Karpas-422 (cell line): ENCODE measurements at places on chromosomes 7 and 10. TPM values are rescaled to one million over a fixed set of nuclear protein-coding genes. Genes with fewer than 3 reads are reported as not detected.

- DNase-seq, result no peak
Measured at GRCh38 chr10:122282909-122283308, 11.8 kb downstream of the BTBD16 start.

DNA sequence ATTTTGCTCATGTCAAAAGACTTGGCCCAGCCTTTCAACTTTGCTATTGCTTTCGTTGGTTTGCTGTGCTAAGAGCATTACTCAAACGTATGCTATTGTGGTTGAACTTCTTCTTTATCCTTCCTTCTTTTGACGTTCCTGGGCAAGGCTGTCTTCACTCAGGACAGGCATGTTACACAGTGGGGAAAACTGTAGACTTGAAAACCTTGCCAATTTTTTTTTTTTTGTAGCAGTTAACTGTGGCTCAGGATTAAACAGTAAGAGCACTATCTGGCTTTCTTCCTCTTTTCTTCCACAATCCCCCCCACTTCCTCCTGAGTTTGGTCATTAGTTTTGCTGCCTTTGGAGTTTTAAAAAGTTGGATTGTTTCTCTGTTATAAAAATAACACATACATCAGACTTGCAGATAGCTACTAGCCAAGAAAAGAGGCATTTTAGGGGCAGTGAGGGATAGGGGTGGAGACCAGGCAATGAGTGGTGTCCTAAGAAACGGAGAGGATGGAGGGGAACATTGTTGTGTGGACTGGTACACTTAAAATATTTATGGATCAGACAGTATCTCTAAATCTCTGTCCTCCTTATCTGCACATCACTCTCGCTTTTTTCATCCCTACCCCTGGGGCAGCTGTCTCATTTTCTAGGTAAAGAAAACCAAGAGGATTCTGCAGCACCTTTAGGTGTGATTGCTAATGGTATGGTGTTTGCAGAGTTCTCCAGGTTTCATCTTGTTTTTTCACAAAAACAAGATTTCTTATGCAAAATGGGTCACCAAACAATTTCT is 181.7 kb downstream of the LRMDA start:
- no peak for DNase-seq

DNA sequence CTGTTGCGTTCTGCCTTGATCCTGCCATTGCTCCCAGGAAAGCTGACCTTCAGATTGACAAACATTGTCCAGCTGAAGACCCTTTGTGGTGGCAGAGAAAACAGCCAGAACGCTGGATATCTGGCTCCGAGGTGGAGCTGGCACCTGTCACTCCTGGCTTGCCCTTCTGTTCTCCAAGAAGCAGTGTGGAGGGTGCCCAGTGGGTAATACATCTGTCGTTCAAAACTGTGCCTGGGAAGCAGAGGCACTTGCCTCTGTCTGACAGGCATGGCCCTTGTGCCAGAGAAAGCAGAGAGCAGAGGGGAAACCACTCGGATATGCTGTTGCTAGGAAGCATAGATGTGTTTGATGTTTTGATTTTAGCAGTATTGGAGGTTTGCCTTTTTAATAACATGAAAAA is 231.4 kb downstream of the BMPER start:
- no peak for DNase-seq

DNA sequence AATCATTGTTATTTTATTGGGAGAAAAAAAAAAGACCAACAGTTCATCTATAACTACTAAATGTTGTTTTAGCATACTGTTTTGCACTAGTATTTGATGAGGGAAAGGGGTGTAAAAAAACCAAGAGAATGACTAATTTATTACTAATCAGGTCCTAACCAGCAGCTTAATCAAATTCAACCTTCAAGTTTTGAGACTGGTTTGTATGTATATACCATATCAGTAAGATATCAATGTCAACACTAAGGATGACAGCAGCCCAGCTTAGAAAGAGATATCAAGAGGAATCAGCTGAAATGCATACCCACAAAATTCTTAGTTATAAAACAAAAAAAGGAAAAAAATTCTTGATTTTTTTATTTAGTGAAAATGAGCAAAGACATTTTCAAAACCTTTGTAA is 122.6 kb downstream of the KMT2C start:
- no peak for DNase-seq

- no peak for DNase-seq
Measured at GRCh38 chr10:55024713-55025112, 223.7 kb upstream of the PCDH15 start.

GRCh38 chr10:74024600-74024999 is 26.7 kb downstream of the VCL start:
- DNase-seq, result no peak

The MMRN2 gene
- total RNA-seq, result not detected in 2 replicates

The DOCK4 gene
- total RNA-seq, result 0.07 and 0.54 TPM in 2 replicates

The AHCYL2 gene
- total RNA-seq, result 6.0 and 6.6 TPM in 2 replicates
